ENCODE measurements at places on chromosomes 5 and 9. TPM values are rescaled to one million over a fixed set of nuclear protein-coding genes. Genes with fewer than 3 reads are reported as not detected.

DNA sequence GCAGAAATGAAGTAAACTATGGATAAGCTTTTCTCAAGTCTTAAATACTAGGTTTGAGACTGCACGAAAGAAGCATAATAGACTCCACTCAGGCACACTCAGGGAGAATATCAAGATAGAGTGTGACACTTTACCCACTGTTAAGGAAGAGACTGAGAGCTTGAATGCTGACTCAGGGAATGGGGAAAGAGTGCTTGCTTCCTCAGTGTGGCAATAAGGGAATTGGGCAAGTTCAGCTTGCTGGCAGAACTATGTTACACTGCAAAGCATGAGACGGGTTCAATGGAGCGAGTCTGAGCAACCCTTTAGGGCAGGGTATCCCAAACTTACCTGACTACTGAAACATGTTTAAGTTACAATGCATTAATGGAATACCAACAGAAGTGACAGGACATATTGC is 237.7 kb upstream of the MEF2C start:
- no peak for DNase-seq

The IL12B gene
- not detected for total RNA-seq

The SLC36A3 gene
- not detected for total RNA-seq

DNA sequence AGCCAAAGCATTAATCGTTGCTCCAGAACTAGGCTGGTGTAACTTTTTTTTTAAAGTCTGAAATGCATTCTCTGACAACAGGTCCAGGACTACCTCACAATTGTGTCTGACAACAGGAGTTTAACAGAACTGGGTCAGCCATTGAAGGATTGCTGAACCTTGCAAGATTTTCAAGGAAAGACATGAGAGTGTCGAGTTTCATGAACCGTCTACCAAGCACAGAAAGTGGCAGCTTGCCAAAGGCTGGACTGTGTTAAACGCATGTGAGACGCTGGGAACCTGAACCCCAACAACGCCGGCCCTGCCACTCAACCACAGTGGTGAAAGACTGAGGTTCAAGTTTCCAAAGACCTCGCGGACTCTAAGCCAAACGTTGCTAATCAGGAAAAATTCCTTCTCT is 79.1 kb downstream of the LHFPL2 start:
- no peak for DNase-seq

DNA sequence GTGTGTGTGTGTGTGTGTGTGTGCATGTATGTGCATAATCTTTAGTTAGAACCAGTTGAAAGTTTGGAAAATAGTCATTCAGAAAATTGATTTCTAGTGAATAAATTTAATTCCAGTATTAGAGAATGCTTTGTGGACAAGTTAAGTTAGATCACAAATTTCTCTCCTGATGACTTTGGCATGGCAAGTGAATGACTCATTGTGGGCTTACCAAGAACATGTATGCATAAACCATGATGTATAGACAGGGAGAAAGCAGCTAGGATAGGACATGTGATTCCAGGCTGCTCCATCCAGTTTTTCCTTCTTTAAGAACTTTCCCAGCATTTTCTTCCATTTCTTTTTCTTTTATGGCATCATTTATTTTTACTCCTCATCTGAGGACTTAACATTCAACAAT is 85.7 kb upstream of the SGCD start:
- no peak for DNase-seq

GRCh38 chr5:111765613-111766571 is 8.9 kb upstream of the NREP start:
- no peak for DNase-seq

- DNase-seq = no peak
Measured at GRCh38 chr9:88702985-88703384, 168.0 kb downstream of the NXNL2 start.

DNA sequence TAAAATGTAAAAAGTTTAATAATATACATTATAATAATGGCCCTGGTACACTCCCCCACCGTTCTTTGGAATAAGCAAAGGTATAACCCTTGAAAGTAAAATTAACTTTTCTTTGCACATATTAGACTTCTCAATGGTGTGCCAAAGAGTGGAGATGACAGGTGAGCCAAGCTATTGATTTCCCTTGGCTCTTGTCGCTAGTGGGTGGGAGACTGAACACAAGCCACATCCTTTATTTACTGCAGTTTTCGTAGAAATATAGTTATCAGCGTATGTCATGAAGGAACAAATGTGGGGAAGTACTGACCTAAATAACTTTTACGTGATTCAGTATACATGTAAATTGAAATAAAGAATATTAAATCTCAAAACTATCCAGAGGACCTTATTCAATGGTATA is 549.3 kb downstream of the RAB3C start:
- DNase-seq = no peak

GRCh38 chr5:154107756-154108155 is 69.0 kb downstream of the MFAP3 start:
- DNase-seq = peak; percentile 15

DNA sequence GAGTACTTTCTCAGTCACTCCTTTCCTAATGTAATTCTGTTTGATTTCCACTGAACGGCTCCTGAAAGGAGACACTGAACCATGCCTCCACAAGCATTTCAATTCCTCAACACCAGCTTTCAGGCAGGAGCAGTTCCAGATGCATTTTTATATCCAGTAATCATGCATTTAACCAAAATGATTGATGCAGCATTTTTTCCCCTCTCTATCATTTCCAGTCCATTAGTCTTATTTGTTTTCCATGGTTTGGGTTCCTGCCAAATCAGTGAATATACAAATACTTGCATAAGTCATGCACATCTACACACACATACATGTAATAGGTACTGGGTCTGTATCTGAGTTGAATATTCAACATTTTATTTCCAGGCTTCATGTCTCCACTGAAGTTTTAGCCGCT is 122.7 kb downstream of the GRIA1 start:
- no peak for DNase-seq

The IL5 gene
- total RNA-seq = not detected

GRCh38 chr9:124259158-124259808 is 1.5 kb downstream of the NEK6 start:
- DNase-seq = no peak

- DNase-seq = no peak
Measured at GRCh38 chr5:17182494-17182893, 34.9 kb upstream of the BASP1 start.

DNA sequence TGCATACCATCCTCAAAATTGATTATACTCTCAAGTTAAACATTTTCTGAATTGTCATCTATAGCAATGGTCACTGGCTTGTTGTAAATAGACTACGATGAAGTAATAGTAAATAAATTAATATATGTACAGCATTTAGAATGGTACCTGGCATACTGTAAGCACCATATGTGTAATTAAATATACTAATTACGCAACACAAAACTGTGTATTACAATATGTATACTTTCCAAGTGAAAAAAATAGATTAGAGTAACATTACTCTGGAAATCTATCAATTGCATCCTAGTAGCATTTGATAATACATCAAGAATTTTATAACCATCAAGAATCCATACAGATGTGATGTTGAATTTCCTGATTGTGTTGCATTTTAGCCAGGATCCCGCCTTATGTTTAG is 17.2 kb upstream of the ROR2 start:
- DNase-seq = no peak

The IFNA2 gene
- total RNA-seq = not detected

The SREK1 gene
- total RNA-seq = 37.0 TPM

The HBEGF gene
- total RNA-seq = 2.8 TPM

- DNase-seq = no peak
Measured at GRCh38 chr5:168786147-168786546, 207.0 kb upstream of the PANK3 start.

The PCDH1 gene
- total RNA-seq = 101 TPM

The AGXT2 gene
- not detected for total RNA-seq

DNA sequence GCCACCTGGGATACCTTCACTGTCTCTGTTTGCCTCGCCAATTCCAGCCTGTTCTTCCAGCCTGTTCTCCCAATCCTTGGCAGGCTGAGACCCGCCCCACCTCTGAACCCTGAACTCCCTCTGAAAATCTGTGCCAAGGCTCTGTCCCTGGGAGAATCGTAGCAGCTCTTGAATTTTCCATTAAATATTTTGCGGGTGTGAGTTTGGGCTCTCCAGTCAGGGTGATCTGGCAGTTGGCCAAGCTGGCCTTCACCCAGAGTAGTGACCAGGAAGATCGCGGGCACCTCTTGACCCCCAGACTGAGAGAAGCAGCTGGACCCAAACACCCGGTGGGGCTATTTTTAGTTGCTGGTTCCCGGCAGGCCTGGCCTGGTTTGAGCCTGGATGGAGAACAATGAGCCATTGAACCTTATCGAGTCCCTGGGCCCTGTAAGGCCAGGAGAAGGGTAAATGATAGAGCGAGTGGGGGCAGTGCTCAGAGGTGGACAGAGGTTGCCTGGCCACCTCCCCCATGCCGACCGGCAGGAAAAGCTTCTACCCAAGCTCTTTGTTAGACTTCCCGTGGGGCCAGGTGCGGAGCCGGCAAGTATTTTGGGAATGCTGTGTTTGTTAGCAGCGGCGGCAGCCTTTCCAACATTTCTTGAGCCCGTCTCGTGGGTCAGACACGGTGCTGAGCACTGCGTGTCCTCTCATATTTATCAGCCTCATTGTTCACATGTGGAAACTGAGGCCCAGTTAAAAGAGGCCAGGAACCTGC is 146.2 kb downstream of the RGS3 start:
- no peak for DNase-seq

GRCh38 chr5:82364497-82364896 is 86.3 kb upstream of the RPS23 start:
- no peak for DNase-seq

The TRIM36 gene
- total RNA-seq = 16.5 TPM

The LOX gene
- total RNA-seq = 2.2 TPM

GRCh38 chr9:111871499-111871855 is 25.1 kb upstream of the UGCG start:
- no peak for DNase-seq

The RANBP6 gene
- total RNA-seq = 18.4 TPM

The UBE2QL1 gene
- 0.43 TPM for total RNA-seq

The MEIKIN gene
- not detected for total RNA-seq

DNA sequence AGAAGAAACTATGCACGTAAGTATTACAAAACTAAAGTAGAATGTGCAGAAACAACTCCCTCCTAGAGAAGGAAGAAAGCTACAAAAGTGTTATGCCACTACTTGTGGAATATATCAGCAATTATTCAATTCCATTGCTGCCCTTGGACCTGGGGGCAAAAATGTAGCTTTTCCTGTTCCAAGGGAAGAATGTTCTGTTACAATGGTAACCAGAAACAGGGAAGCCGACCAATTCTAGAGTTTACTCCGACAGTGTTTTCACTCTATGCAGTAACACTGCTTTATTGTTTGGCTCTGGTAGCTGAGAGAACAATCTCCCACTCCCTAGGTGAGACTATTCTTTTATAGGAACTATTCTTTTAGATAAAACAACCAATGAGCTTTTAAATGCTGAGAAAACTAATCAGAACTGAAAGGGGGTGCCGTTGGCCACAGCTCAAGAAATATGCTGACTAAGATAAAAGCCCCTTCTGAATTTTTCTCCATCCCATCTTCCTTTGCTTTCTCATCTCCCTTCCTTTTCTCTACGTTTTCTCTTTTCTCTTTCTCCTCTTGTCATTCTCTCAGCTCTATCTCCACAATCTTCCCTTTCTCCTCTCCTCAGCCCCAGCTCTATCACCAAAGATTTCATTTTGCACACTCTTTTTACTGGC is 54.1 kb downstream of the SLC1A3 start:
- DNase-seq = no peak

The STKLD1 gene
- total RNA-seq = not detected

The SOX30 gene
- not detected for total RNA-seq

The SLC25A2 gene
- total RNA-seq = not detected

- DNase-seq = no peak
Measured at GRCh38 chr5:8729437-8729836, 816.4 kb downstream of the SEMA5A start.
